Stimulated activated CD8-positive, alpha-beta memory T cell treated with anti-CD3 and anti-CD28 coated beads, Interleukin-7, amount 100 ng/mL, for 4 hours (primary cell): ENCODE measurements at places on chromosomes 11 and 22.

GRCh38 chr11:6196396-6196795 lies 2.6 kb upstream of the OR52W1 start:
- no peak for DNase-seq

DNA sequence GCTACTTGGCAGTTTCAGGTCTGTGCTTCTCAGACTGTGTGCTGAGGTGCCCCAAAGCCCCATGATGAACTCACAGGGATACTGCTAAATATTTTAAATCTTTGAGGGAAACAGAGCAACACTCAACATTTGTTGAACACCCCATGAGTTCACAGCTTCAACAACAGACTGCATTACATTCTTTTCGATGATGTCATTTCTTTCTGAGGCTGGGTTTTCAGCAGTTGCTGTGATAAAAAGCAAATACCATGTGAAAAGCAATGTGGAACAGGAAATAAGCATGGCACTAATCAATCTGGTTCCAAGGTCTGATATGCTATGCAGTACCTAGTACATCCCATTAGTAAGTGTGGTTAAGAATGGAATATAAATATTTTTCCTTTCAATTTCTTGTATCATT lies 82.7 kb downstream of the RPL27A start:
- DNase-seq = no peak

DNA sequence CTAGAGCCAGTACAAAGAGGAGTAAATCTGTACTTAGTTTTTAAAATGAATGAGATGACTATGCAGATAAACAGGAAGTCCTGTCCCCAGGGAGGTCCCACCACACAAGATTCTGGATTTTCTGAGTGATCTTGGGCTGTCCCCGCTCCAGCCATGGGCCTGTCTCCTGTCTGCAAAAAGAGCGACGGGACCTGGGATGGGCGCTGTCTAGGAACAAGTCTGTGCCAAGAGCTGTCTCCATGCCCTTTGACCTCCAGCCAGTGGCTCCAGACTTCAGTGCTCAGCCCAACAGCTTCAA lies 6.0 kb downstream of the CSNK1E start:
- DNase-seq = no peak

- DNase-seq = no peak
Observed at GRCh38 chr11:110724358-110724757, 12.1 kb upstream of the ARHGAP20 start.

DNA sequence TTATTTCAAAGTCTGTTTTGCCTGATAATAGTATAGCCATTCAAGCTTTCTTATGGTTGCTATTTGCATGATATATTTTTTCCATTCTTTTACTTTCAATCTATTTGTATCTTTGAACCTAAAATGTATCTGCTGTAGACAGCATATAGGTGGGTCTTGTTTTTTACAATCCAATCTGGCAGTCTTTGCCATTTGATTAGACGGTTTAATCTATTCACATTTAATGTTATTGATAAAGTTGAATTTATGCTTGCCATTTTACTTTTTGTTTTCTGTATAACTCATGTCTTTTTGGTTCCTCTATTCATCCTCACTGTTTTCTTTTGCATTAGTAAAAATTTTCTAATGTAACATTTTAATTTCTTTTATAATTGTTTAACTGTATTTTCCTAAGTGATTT lies 37.4 kb downstream of the MMP20 start:
- no peak for DNase-seq

GRCh38 chr11:13042873-13043342 lies 33.8 kb downstream of the RASSF10 start:
- DNase-seq = no peak

- peak; percentile 38 for DNase-seq
Observed at GRCh38 chr11:35247428-35247827, 108.5 kb downstream of the CD44 start.

DNA sequence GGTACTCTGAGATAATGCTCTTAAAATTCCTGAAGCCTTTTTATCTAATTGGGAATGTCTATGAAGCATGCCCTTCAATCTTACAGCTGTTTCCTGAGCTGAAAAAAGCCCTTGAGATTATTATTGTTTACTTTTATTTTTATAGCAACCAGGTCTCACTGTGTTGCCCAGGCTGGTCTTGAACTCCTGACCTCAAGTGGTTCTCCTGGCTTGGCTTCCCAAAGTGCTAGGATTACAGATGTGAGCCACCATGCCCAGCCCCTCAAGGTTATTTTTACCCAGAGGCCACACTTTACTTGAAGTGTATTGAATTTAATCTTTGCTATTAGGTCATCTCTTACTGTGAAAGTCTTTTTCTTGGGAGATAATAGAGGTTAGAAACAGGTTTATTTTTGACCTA lies 7.0 kb upstream of the SWAP70 start:
- no peak for DNase-seq

DNA sequence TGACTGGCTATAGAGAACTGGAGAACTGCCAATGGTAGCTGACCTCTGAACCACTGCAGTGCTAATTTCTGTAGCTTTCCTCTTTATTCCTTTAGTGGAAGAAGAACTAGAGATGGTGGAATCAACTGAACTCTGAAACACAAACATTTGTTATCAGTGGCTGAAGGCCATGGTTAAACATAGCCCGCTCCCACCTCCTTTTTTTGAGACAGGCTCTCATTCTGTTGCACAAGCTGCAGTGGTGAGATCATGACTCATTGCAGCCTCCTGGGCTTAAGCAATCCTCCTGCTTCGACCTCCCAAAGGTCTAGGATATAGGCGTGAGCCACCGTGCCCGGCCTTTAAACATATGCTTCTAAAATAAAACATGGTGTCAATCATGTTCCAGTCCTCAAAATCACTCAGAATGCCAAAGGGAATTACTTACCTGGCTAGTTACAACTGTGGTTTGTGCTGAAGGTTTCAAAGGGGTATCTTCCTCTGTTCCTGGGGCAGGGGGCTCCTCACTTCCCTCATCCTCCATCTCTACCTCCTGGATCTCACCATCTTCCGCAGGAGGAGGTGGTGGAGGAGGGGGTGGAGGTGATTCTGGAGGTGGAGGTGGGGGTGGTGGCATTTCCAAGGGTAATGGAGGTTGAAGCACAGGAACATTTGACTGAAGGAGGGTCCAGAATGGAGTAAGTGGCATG lies 9.0 kb upstream of the AGBL2 start:
- no peak for DNase-seq

GRCh38 chr22:18145676-18146388 lies 4.1 kb upstream of the USP18 start:
- no peak for DNase-seq

DNA sequence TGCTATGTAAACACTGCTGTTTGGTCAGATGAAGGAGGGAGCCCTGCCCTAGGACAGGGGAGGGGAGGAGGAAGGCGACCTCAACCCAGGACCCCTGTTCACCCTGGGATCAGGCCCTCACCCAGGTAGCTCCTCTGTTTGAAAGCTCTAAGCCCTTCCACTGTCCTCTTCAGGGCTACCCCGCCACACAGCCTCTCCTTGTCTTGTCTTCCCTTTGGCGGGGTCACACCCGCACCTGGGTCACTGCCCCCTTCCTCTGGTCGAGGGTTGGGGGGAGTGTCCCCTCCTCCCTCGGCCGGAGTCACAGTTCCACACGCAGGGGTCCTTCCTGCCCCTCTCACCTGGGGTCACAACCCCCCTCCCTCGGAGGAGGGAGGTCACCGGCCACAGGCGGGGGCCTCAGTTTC lies 463 bp upstream of the PTPMT1 start:
- DNase-seq = no peak

GRCh38 chr22:49048591-49048990 lies 779.1 kb downstream of the BRD1 start:
- DNase-seq = no peak

DNA sequence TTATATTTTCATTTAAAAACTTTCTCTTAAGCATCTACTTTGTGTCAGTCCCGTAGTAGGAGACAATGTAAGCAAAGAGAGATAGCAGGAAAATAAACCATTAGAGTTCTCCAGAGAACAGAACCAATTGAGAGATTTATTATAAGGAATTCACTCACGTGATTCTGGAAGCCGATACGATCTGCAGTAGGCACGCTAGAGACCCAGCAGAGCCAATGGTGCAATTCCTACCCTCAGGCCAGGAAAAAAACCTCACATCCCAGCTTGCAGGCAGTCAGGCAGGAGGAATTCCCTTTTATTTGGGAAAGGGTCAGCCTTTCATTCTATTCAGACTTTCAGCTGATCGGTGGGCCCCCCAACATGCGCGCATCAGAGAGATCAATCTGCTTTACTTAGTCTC lies 7.3 kb upstream of the PLEKHA7 start:
- no peak for DNase-seq

GRCh38 chr11:36186340-36187175 lies 102.7 kb downstream of the COMMD9 start:
- DNase-seq = no peak

- DNase-seq = no peak
Observed at GRCh38 chr22:34017205-34017604, 96.9 kb upstream of the LARGE1 start.

- no peak for DNase-seq
Observed at GRCh38 chr22:39818094-39818493, 75.5 kb downstream of the ENTHD1 start.

DNA sequence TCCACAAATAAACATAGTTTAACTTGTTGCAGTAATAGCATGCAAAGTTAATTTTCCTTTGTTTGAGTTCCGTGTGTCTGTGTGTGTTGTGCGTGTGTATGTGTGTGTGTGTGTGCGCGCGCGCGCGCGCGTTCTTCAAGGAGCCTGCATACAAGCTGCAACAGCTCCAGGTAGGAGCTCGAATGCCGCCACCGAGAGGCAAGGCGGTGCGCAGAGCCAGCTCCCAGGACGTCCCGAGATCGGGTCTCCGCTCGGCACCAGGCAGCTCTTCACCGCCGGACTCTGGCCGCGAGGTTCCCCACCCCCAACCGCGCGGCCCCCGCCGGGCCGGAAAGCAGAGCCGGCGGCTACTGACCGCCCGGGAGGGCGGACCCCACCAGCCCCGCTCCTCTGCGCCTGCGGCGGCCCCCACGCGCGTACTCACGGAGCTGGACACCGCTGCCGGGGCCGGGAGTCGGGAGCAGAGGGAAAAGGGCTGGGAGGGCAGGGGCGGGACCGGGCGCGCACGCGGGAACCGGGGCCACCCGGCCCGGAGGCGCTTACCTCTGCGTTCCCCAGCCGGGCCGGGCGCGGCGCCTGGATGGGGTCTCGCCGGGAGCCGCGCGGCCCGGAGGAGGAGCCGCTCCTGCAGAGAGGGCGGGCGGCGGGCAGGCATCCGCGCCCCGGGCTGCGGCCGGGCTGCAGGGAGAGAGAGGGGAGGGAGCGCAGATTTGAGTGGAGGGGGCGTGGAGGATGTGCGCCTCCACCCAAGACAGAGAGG lies 40.4 kb upstream of the AKIP1 start:
- DNase-seq = no peak

DNA sequence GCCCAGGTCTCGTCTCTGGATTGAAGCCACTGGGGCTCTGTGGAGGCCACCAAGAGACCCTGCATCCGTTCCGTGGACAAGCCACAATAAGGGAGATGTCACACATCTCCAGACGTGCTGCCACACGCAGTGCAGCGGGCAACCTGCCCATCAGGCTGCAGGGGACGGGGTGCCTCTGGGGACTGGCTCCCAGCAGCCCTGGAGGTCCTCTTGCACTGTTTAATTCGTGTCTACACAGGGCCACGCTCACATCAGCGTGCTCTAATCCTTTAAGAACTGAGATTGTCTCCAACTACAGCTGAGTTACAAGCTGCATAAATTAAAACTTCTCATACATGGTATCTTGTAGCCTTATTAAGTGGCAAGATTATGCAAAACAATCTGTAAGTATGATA lies 1232.2 kb downstream of the BRD1 start:
- DNase-seq = no peak

- peak; percentile 18 for DNase-seq
Observed at GRCh38 chr11:44893846-44894617, 56.7 kb downstream of the TP53I11 start.

DNA sequence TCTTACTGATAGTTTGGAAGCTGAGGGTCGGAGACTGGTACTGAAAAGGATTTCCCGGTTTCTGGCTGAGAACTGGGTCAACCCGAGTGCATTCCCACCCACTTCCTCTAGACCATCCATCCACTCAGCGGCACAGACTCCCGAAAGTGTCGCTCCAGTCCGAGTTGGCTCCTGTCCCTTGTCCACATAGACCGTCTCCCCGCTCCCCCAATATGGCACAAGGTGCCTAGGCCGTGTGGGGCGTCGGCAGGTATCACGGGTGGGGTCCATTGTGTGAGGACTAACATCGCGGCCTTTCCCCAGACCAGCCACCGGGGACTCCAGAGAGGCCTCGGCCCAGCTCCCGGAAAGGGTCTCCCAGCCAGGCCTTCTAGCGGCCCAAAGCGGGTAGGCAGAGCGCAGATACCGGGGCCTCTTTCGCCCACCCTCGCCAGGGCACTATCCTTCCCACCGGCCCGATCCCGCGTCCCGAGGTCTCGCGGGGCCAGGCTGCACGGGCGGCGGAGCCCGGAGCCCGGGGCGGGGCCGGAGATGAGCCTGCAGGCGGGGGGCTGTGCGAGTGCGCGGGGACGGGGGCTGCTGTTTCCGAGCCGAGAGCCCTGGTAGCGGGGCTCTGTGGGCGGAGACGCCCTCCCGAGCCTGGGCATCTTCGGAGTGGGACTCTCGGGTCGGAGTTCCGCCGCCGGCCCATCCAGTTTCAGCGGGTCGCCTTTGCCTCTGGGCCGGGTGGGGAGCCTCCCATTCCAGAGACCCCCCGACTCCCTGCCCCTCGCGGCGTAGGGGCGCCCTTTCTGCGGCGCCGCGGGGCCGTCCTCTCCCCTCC lies 21.1 kb downstream of the SERPINH1 start:
- no peak for DNase-seq

DNA sequence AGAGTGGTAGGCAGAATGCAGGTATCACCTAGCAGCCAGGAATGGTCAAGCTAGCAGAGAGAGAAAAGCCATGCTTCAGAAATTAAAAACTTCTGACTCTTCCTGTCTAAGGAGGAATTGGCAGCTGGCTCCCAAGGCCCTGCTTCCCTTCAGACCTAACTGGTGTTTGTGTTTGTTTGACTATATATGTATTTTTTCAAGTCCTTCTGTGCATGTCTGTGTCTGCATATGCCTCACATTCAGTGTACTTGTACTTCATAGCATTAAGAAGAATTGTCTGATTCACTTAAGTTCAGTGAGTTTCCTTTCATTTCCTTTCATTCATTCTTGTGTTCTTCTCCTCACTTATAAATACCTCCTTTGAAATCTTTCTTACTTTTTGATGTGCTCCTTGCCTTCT lies 109.0 kb upstream of the RRM1 start:
- no peak for DNase-seq

DNA sequence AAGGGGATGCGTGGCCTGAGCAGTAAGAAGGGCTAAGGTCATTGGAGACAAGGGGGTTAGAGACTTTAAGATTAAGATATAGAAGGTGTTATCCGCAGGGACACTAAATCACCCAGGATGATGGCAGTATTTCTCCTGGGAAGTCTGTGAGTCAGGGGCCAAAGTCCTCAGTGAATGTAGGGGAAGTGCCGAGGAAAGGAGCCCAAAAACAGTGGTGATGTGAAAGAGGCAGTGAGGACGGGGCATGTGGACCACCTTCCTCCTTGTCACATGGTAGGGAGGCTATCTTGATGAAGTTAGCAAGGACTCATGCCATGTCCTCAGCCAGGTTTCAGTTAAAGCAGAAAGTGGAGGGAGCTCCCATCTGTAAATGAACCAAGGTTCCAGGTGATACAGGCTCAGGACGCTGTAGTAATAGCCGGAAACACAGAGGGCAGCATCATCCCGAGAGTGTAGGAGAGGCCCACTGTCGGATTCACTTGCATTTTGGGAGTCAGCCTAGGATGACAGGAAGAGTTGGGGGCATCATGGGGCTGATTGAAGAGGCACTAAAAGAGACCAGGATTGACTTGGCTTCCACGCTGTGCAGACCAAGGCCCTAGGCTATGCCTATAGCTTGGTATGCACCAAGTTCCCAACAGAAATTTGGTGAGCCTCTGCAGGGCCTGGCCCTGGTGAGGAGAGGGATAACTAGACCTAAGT lies 33.5 kb downstream of the WEE1 start:
- DNase-seq = no peak
